ENCODE measurements at places on chromosomes 16 and 17. TPM values are rescaled to one million over a fixed set of nuclear protein-coding genes. Genes with fewer than 3 reads are reported as not detected.

DBNDD1 gene
- 53.8 TPM for total RNA-seq

DNA sequence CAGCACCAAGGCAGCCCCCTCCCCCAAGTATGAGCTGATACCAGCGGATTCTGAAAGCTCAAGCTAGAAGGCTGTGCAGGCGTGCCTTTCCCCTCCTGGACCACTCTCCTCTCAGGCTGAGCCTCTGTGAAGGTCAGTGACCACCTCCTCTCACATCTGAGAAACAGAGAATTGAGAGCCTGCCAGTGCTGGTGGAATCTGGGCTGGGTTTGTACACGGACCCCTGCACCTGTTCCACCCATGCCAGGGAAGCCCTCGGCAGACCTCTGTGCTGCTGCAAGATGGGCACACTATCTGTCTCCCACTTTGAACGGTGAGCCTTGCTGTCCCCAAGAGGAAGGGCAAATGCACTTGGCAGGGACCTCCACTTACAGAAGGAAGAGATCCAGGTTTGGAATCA, 54.7 kb upstream of the SDK2 start:
- H3K36me3 ChIP-seq: no peaks in the 10 kb centered on the region
- no peak overlapping the region for H3K4me3 ChIP-seq
- H3K27ac ChIP-seq: no peak overlapping the region
- no peak for DNase-seq

GRCh38 chr16:30805370-30806169, 18.6 kb upstream of the ZNF629 start:
- H3K4me1 ChIP-seq: peaks cover 13% of the 10 kb centered on the region
- DNase-seq: peak; percentile 65
- H3K4me3 ChIP-seq: peak overlapping the region; percentile 78
- H3K36me3 ChIP-seq: no peaks in the 10 kb centered on the region

DNA sequence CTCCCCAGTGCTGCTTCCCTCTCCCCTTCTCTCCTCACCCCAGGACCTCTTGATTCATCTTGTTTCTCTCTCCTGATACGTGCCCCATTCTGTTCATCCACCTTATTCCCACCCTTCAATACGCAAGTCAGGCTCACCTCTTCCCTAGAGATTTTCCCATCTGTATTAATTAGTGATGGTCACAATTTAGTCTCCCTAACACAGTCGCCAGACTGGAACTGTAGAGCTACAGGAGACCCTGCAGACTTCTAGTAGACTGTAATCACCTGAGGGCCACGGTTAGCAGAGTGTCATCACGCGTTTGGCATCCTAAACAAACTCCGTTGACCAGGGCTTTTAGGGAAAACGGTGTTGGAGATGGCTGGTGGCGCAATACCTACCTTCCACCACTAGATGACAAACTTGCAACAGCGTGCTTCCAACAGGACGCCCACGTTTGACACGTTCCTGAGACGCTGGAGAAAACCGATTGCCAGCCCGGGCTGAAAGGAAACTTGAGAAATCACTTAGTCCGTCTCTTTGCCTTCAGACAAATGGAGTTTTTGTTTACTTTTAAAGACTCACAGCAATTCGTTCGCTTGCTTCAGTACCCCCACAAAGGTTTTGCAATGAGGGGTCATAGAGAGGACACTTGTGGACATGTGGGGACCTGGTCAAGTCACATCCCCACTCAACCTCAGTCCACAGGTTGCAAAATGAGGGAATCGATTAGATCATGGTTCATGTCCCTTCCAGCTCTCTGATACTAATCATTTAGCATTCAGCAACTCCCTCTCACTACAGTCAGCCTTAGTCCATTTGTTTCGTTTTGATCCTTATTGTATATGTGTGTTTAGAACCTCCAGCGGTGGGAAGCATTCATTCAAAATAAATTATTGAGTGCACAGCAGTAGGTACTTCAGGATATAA, 20.6 kb downstream of the MYL4 start:
- DNase-seq: peak; percentile 47
- peak overlapping the region; percentile 47 for H3K4me3 ChIP-seq
- H3K36me3 ChIP-seq: no peaks in the 10 kb centered on the region
- peaks cover 22% of the 10 kb centered on the region for H3K27me3 ChIP-seq
- peaks cover 6% of the 10 kb centered on the region for H3K4me1 ChIP-seq
- peak overlapping the region; percentile 43 for H3K27ac ChIP-seq

DNA sequence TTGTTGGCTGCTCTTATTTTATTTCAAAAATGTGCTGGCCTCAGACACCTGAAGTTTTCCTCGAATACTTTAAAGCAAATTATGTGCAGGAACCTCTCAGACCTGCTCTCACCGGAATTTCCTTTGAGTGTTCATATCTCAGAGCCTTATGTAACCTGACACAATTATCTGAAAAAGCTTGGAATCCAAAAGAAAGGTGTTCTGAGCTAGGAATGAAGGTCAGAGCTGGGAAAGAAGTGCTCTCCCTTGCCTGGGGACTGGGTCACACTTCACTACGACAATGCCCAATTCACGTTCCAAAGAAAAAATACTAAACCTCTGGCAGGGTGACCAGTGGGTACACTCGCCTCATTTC, 6.7 kb upstream of the HSD11B2 start:
- H3K27me3 ChIP-seq: peaks cover 51% of the 10 kb centered on the region
- H3K4me1 ChIP-seq: peaks cover 12% of the 10 kb centered on the region
- DNase-seq: no peak
- no peak overlapping the region for H3K4me3 ChIP-seq
- no peak overlapping the region for H3K27ac ChIP-seq

RNF157 gene
- 45.9 TPM for total RNA-seq

NT5M gene
- total RNA-seq: 2.4 TPM
